ENCODE measurements at places on chromosomes 1 and 21.

DNA sequence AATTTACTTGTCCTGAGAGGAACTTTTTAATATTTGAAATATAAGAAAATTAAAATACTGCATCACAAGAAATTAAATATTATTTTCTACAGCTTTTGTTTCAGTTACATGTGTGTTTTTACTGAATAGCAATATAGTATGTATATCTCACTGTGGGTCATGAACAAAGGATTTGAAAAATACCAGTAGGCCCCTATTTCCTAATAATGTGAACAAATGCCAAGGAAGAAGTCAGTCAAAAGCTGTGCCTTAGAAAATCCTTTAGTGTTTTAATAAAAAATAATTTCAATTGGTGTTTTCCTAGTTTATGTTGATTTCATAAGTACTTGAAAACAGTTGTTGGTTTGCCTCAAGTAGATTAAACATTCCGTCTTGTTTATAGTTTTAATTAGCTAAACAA lies 46.7 kb downstream of the SMYD3 start:
- DNase-seq = no peak

GRCh38 chr1:90319918-90320317 lies 325.0 kb downstream of the ZNF326 start:
- no peak for DNase-seq

GRCh38 chr1:204289280-204289679 lies 70.4 kb downstream of the PLEKHA6 start:
- no peak for DNase-seq

DNA sequence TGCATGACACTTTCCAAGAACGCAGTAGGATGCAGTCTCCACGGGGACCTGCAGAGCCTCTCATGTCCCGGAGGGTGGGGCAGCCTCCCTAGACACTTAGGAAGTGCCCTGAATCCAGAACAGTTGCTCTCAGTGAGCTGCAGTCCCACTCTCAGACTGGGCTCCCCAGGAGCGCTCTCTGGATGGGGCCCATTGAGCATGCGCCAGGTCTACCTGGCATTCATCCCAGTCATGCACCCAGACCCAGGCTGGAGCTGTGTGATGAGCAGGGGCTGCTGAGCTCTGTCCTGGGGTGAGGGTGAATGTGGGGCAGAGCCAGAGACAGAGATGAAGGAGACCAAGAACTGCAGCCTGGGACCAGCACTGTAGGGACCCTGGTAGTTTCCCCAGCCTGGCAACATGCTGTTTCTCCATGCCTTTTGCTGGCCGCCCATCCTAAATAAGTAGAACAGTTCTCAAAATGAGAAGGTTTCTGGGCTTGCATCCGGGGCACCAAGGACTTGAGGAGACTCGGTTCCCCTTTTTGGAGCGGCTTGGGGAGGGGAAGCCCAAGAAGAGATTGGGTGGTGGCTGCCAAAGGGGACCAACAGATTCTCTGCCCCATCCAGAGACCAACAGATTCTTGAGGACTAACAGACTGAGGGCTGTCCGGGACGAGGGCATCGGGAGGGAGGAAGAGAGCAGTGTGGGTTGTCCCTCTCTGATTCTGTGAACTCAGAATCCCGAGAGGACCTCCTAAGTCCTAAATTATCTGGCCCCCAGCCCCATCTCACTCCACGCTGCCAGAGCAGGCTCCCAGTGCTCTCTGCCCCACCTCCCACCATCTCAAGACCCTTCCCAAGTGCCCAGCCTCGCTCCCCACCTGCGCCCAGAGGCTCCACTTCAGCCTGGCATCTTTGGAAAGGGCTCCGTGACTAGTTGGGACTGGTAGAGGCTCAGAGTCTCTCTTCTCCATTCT lies 1.0 kb upstream of the PGLYRP4 start:
- peak; percentile 54 for DNase-seq

DNA sequence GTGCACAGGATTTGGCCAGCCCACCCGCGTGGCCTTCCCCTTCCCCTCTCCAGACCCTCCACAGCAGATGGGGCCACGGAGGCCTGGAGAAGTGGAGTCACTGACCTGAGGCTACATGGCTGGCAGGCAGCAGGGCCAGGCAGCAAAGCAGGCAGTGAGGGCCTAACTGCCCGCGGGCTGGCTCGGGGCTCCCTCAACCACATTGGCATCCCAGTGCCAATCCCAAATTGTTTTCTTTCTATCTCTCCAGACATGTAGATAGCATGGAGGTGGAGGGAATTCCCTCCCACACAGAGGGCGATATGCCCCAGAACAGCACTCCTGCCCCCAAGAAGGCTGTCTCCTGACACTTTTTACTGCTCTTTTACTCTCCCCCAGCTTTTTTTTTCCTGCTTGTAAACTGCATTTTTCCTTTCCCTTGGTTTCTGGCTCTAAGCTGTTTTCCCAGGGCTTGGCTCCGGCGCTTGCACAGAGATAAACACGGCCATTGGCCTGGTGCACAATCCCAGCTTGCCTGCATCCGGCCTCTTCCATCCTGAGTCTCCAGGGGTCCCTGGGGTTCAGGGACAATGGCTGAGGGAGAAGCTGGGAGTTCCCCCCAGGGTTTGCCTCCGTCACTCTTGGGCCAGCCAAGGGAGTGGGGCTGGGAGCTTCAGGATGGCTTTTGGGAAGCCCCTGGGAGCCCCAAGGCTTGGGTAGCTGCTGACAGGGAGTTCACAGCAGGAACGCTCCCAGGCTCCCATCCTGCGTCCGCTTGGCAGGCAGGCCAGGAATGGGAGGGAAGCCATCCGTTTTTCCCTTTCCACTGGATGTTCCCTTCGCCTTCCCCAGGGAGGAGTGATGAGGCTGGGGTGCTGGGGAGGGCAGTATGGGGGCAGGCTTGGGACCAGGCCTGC lies 7.0 kb downstream of the EPHX1 start:
- DNase-seq = no peak

DNA sequence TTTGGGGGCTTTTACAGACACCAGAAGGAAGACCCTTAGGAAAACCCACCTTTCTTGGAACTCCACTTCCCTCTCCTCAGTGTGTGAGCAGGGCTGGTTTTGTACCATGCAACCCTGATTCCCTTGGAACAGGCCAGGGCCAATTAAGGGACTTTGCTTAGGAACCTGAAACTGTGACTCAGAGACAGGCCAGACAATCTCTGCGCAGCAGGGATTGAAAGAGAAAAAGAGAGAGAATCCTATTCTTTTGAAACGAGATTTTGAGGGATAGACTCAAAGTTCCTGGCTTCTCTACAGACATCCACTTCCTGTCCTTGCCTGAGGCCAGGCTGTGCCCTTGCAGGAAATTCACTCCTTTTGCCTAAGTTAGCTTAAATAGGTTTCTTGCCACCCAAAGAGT lies 23.1 kb upstream of the C1orf198 start:
- no peak for DNase-seq

- DNase-seq = no peak
Observed at GRCh38 chr1:15384301-15384901, 25.3 kb upstream of the EFHD2 start.

DNA sequence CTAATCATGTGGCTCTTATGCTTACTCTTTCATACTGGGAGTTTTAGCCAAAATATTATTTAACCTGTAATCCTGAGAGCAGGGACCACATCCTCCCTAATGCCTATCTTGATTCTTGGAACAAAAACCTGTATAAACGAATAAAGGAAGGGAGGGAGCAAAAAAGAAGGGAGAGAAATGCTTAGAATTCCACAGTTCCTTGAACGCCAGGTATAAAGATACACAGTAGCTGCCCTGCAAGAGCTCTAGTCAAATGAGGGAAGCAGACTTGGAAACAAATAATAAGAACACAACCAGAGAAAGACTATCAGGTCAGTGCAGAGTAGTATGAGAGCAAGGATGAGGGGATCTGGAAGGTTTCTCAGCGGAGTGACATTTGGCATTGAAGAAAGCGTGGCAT lies 116.3 kb downstream of the SLC30A10 start:
- no peak for DNase-seq

GRCh38 chr1:168811176-168811575 lies 82.2 kb upstream of the DPT start:
- no peak for DNase-seq

GRCh38 chr21:42209801-42210479 lies 9.0 kb upstream of the ABCG1 start:
- no peak for DNase-seq

- DNase-seq = no peak
Observed at GRCh38 chr1:64756770-64757169, 11.9 kb downstream of the RAVER2 start.

DNA sequence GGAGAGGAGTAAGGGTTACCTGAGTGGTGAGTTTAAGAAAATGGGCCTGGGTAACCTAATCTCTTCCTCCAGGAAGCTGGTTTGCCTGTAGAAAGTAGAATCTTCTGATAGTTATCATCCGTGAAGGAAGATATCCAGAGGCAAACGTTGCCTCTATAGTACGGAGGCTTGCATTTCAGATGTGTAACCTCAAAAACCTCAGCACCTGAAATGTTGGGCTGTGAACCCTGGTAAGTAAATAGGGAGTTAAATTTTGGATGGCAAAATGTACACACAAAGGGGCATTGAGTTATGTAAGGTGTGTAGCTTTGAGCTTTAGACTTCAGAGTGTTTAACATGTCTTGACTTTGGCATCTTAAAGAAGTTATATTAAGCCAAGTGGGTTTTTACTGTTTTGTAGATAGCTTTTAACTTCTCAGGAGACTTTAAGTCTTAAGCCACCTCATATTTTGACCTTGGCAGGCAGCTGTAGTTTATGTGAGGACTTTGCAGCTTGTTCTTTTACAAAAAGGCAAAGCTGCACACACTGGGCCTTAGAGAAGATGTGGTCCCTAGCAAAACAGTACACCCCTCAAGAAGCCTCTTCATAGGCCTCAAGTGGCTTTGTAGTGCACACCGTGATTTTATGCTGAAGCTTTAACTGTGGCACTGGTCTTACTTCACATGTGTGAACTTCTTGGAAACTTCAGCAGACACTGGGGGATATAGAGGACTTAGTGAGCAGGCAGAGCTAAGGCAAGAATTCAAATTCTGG lies 83.4 kb downstream of the SNRPE start:
- DNase-seq = no peak

DNA sequence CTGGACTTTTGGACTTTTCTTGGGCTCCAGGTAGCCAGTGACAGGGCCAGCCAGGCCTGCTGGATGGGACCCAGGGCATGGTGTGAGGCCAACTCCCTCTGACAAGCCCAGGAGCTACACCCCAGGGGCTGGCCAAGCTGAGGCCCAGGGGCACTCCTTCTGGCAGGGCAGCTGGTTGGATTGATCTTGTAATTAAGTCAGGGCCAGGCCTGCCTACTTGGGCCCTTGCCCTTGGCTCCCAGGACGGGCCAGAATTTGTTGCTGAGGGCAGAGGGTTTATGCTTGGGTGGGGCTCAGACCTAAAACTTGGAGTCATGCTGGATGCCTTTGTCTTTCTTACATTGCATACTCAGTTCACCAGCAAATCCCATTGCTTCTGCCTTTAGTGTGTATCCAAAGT lies 20.7 kb downstream of the KCNA2 start:
- DNase-seq = no peak

DNA sequence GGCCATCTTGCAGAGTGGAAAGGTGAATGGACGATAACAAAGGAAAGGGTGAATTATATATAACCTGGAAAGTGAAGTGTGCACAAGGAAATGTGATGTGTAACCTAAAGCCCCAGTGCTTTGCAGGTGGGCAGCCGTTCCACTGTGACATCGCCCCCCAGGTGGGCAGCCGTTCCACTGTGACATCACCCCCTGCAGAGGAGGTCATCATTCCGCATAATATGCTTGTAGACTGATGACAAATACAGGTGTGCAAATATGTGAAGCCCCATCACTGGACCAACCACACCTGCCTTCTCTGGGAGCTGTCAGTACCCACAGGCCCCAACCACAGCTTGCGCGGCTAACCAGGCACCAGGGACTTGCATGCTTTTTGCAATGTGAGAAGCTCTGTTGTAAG lies 4.7 kb upstream of the ZNF496 start:
- no peak for DNase-seq

DNA sequence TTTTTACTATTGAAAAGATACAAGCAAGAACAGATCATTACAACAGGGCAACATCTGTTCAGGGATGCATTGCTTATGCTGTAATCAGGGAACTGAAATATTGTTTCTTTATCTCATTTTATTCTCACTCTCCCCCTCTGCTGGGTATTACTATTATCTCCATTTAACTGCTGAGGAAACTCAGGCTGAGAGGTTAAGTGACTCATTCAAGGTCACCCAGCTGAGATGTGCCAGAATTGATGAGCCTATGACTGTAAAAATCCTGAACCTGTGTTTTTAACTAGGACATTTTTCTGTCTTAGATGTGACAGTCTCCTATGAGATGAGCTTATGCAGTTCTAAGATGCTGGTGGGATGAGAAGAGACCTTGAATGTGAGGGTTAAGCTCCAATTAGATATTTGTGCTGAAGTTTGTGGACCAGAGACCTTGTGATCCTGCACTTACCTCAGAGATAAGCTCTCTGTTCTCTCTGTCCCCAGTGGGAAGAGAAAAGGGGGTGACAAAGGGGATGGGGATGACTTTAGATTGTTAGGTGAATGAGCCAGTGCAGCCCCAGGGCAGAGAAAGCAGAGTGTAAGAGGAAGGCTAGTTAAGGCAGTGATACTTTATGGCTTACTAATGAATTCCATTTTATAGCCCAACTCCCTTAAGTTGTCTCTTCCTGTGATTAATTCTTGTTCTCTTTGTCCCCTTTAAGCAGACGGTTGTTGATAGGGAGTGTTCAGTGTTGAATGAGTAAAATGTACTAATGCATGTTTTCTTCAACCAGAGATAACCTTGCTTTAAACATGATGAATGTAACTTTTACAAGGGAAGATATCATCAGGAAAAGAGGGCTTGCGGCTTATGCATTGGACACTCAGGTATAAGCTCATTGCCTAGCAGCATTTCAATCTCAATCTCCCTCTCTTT lies 111.4 kb downstream of the HLX start:
- DNase-seq = peak; percentile 6

DNA sequence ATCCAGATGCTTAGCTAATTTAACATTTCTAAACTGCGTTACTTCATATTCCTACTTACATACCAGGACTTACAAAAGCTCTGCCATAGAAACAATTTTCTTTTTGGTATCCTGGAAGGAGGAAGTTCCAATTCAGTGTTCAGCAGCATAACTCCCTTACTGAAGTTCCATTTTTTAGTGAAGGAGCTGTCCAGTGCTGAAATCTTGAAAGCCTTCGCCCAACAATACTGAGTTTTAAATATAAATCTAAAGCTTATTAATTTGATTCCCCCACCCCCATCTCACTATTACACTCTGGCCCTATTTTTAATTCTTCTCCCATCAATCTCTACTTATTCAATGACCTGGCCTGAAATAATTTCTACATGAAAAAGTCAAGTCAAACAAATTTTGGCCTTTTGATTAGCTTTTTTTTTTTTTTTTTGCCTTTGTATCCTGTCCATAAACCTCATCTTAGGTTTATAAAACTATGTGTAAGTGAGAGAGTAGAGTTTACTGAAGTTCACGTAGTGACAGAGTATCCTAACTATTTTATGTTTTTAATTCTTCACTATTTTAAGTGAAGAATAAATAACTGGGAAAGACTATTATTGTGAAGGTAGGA lies 323.0 kb upstream of the PLD5 start:
- no peak for DNase-seq

Data from hematopoietic multipotent progenitor cell treated with erythropoietin and hydrocortisone succinate and interleukin-3 and kit ligand, for 15 days (in vitro differentiated cells).